ENCODE measurements at places on chromosomes 7 and 10.

DNA sequence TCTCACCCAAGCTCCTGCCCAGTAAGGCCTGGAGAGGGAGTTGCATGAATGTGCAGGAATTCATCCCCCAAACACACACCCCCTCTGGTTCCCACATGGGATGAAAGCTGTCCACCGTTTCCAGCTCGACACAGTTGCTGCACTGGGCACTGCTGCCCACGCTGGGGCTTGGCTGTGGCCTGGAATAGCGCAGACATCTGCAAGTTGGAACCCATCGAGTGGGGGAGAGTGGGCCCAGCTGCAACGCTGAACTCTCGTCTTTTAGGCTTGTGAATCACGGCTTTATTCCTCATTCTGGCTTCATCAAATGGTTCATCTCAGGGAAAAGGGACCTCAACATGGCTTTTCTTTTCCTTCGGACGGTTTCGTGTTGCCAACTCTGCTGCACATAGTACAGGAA, 264.7 kb downstream of the DNAJB6 start:
- no peak for DNase-seq

- no peak for DNase-seq
These were observed 20.1 kb downstream of the MYL10 start for GRCh38 chr7:101608772-101609713.

- no peak for DNase-seq
These were observed 239.2 kb downstream of the RNLS start for GRCh38 chr10:88343761-88344484.

DNA sequence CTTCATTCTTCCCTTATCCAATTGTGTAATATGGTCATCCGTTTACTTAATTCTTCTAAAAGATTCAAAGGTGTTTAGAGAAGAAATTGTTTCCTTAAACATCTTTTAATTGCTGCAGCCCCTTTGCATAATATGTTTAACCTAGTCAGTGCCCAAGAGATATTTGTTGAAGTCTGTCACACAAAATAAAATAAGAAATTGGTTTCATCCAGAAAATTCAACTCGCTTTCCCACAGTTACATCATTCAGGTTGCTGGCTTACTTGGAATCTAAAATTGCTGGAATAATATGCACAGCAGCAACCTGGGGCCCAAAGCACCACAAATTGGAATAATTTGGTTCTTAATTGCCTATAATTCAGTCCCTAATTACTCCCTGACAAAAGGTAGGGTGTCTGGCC, 155.1 kb upstream of the ETV1 start:
- no peak for DNase-seq

- DNase-seq, result no peak
These were observed 9.1 kb downstream of the ZYX start for GRCh38 chr7:143390104-143390772.

DNA sequence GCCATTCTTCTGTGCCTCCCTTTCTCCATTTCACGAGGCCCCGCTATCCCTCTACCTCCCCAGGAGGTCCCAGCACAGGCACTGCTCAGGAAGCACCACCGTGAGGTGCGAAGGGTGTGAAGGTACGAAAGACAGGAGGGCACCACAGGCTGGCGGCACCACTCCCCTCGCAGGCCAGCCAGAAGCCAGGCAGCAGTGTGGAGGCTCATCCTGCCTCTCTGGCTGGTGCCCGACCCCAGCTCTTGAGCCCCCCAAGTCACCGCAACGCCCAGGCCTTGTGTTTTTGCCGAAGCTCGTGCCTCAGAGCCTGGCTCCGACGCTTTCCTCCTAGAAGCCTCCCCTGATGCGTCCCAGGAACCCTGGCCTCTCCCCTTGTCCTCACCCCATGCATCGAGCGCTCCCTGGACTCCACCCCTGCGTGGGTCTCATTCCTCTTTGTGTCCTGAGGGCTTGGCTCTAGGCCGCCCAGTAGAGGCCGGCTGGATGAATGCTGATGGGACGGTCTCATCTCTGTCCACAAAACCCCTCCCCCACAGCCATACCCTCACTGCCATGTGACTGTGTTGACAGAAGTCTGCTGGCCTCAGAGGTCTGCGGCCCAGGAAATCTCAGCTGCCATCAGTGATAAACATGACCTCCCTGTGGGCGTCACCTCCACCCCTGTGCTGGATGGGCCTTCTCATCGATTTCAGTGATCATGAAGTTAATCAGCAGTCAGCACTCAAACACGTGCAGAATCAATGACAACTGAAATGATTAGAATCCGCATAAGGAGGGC, 19.3 kb downstream of the BRI3 start:
- DNase-seq, result no peak

GRCh38 chr7:115694424-115694823, 336.1 kb downstream of the TFEC start:
- DNase-seq, result no peak

DNA sequence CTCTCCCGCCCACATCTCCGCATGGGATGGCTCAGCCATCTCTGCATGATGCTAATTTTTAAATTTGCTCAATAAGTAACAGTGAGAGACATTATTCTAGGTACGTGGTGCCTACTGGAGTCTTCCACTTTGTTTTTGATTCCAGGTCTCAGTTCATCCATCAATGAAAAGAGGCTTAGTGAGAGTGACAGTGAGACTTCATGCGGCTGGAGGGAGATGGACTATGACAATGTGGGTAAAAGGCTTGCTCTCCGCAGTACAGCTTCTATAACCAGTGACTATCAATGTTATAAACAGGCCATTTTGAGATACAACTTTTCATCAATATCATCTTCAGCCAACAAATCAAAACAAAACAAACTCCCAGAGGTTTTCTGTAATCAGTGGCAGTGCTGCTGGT, 563.4 kb upstream of the MKI67 start:
- DNase-seq, result no peak

DNA sequence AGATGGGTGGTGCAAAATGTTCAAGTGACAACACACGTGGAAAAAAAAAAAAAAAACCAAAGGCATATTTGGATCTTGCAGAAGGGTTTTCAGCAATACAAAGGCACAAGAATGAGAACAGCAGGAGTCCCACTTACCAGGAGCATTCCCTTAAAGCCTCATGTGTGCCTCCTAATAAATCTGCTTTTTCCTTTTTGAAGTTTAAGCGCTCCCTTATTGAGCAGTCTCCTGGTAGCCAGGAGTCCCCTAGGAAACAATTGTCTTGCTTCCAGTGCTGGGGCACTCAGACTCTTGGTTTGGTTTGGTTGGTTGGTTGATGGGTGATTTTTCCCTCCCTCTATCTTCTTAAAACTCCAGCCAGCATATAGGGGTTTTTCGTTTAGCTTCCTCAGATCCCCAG, 321.8 kb upstream of the NFE2L3 start:
- DNase-seq, result no peak

- peak; percentile 90 for DNase-seq
These were observed 892 bp upstream of the ZYX start for GRCh38 chr7:143380260-143380645.

GRCh38 chr10:53166325-53166724, 393.7 kb upstream of the MBL2 start:
- DNase-seq, result no peak

GRCh38 chr7:21426286-21427181, 1.3 kb upstream of the SP4 start:
- no peak for DNase-seq

- DNase-seq, result no peak
These were observed 30.3 kb downstream of the ARL5B start for GRCh38 chr10:18689498-18689897.

- no peak for DNase-seq
These were observed 49.1 kb upstream of the ELN start for GRCh38 chr7:73978661-73979563.

- no peak for DNase-seq
These were observed 66.7 kb downstream of the PDGFA start for GRCh38 chr7:452791-453455.

GRCh38 chr10:76088008-76088407, 656.6 kb downstream of the LRMDA start:
- DNase-seq, result no peak

- DNase-seq, result no peak
These were observed 40.9 kb downstream of the PDSS1 start for GRCh38 chr10:26738301-26738911.

GRCh38 chr10:33009244-33010131, 51.5 kb upstream of the ITGB1 start:
- DNase-seq, result no peak

- DNase-seq, result no peak
These were observed 49.5 kb upstream of the FAM180A start for GRCh38 chr7:135798095-135798494.

- DNase-seq, result no peak
These were observed 202.7 kb downstream of the DIP2C start for GRCh38 chr10:486666-487322.

GRCh38 chr10:69317175-69317604, 38.9 kb downstream of the HK1 start:
- no peak for DNase-seq

DNA sequence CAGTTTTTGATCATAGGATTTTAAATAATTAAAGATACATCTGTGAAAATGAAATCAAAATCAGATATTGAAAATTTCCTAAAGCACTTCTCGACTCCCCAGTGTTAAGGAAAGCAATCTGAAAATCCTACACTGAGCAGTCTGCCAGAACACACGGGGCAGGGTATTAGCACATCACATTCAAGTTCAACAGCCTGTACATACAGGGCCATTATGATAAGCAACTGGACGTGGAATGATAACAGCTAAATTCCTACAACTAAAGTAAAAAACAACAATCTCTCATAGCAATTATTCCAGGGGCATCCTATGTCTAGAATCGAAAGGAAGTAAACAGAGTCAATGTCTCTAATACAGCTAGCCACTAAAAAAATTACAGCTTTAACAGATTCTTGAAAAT, 31.7 kb downstream of the TRDMT1 start:
- no peak for DNase-seq

DNA sequence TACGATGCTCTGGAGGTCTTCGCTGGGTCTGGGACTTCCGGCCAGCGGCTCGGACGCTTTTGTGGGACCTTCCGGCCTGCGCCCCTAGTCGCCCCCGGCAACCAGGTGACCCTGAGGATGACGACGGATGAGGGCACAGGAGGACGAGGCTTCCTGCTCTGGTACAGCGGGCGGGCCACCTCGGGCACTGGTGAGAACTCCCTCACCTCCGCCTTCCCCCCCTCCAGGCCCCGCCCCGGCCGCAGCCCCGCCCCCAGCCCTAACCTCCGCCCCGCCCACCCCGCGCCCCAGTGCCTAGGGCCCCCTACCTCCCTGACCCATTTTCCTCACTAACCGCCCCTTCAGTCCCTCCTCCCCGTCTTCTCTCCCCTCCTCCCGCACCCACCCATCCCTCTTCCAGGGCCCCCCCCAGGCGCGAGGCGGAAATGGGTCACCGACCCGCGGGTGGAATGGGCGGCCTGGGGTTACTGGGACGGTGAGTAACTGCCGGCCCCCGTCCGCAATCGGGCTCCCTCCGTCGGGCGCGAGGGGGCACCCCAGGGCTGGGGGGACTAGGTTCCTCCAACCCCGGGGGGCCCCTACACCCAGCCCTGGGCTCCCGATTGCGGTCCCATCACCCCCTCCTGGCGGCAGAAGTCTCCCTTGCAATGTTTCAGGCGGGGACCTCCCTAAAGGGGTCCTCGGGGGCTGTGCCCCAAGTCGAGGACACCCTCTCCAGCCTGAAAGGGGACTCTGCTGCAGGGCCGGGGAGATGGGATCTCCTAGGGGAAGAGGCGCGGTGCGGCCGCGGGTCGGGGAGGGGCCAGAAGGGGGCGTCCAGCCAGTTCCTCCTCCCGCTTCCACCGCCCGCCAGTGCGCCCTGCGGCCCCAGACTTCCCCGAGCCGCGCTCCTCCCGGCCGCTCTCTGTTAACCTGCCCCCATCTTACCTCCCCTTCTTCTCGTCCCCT, 2.1 kb downstream of the PCOLCE start:
- DNase-seq, result peak; percentile 79

DNA sequence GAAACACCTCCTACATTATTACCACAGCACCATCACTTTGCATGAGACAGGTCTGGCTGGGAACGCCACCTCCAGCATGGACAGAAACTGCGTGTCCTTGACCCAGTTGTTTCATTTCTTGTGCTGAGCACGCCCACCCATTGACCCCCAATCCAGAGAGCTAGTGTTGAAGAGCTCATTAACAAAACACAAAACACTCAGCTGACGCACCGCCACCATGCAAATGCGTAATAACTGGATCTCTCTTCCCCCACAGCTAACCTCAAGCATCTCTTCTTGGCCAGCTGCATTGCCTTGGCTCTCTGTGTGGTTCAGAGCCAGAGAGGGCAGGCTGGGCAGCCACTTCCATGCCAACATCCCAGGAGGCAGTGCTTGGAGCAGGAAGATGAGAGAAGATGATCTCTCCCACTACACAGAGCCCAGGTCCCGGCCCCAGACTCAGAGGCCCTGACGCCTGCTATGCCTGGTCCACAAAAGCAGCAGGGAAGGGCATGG, 173.5 kb downstream of the PLXNA4 start:
- no peak for DNase-seq

GRCh38 chr10:49365275-49365674, 30.6 kb downstream of the DRGX start:
- no peak for DNase-seq

DNA sequence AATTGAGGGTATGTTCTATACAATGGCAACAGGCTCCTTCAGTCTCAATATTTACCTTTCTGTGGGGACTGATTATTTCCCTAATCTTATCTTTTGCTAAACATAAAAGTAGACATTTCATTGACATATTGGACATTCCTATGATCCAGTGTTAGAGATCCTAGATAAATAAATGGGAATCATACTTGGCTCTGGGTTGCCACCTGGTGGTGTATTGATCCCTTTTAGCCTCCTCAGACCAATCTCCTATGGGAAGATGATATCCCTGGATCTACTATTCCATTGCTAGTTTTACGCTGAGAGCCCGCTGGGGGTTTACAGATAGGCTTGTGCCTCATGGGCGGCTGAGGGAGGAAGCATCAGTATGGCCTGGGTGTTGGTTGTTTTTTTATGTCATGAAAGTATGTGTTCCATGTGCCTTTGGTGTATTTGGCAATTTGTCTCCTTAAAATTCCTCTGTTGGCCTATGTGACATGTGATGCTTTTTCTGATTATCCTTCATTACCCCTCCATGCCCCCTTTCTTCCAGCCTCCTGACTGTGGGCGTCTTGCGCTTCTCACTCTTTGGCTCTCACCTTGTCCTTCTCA, 18.8 kb downstream of the CELF2 start:
- no peak for DNase-seq

GRCh38 chr10:48333856-48334255, 27.4 kb downstream of the MAPK8 start:
- DNase-seq, result no peak

DNA sequence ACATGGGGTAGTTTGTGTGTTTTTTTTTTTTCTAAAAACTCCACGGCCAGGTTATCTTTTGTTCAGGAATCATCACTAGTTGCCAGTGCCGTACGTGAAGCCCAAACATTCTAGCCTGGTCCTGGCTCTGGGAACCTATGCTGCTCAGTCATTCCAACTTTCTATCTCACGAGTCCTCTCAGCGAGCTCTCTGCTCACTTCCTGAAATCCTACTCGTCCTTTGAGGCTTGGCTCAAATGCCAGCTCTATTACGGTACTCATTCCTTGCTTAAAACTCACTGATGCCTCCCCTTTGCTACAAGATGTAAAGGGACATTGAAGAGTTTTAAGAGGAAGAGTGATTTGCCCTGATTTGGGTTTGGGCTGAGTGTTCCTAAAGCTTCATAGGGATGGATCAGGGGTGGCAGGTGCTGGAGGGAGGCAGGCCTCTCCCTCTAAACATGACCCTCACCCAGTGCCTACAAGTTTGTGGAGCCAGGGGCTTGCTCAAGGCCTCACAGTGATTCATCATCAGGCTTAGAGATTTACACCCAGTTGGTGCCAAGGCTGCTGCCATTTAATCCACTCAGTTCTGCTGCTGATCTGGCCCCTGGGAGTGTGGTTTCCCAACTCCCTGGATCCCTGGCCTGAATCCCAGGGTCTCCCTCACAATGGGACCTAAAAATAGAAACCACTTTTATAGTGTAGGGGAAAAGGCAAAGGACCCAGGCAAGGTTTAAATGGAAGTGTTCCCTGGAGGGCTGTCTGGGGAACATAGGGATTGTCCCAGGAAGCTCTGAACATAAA, 46.1 kb upstream of the R3HCC1L start:
- no peak for DNase-seq
